ENCODE measurements at places on chromosomes 11 and 22.
A peak's percentile ranks its signal among the peaks of the same experiment; 100 is the strongest.

GRCh38 chr11:120001178-120002090, 136.5 kb downstream of the TRIM29 start:
- no peak for DNase-seq

GRCh38 chr11:93513772-93514171, 29.4 kb downstream of the SMCO4 start:
- no peak for DNase-seq

- DNase-seq, result no peak
Observed at GRCh38 chr11:128860571-128861361, 6.3 kb downstream of the KCNJ1 start.

GRCh38 chr22:22587577-22588188, 28.6 kb upstream of the PRAME start:
- DNase-seq, result no peak

DNA sequence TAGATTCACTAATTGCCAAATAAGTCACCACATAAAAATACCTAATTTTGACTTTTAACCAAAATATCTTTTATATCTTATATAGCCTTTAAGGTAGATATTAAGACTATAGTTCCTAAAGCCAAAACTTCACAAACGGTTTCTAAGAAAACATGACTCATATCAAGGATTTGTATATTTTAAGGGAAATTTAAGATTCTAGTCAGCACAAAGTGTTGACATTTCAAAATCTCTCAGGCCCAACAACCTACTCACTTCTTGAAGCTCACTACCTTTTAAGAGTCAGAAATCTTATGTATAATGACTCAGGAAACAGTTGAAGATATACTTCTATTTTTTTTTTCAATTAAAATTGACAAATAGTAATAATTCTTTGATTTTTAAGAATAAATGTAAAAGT, 221.9 kb downstream of the SBF2 start:
- DNase-seq, result peak; percentile 24

GRCh38 chr11:48006301-48006992, 26.1 kb downstream of the PTPRJ start:
- peak; percentile 45 for DNase-seq

GRCh38 chr11:8177136-8177535, 8.3 kb upstream of the RIC3 start:
- DNase-seq, result no peak

DNA sequence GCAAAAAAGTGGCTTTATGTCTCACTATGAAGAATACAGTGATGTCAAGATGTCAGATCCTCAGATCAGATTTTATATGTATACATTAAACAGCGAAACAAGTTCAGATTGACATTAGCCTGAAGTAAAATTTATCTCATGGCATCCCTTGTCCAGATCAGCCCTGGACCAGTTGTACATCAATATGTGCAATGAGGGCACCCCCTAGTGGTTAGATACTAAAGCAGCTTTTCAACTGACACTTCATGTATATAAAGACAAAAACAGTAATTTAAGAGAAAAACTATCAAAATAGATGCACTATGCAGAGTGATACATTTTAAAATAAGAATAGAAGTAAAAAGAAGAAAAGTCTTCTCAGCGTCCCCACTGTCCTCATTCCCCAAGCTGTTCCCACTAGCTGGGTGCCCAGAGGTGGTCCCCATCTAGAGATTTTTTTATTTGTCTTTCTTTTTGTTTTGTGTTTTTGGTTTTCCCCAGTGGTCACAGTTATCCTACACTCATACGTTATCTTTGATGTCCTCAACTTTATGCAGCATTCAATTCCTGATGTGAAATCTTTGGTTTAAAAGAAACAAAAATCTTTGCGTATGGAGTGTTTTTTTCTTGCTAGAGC, 2193.4 kb upstream of the RAG2 start:
- peak; percentile 68 for DNase-seq

DNA sequence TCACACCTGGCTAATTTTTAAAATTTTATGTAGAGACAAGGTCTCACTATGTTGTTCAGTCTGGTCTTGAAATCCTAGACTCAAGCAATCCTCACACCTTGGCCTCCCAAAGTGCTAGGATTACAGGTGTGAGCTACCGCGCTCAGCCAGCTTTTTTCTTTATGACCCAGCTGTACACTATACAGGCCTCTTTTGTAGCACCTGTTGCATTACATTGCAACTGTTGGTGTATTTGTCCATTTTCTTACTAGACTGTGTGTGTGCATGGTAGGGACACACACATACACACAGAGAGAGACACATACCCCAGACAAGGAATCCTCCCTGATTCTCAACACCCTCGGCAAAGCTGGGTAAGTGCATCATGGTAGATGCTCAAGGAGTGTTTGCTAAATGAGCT, 61.7 kb downstream of the NAV2 start:
- DNase-seq, result no peak

DNA sequence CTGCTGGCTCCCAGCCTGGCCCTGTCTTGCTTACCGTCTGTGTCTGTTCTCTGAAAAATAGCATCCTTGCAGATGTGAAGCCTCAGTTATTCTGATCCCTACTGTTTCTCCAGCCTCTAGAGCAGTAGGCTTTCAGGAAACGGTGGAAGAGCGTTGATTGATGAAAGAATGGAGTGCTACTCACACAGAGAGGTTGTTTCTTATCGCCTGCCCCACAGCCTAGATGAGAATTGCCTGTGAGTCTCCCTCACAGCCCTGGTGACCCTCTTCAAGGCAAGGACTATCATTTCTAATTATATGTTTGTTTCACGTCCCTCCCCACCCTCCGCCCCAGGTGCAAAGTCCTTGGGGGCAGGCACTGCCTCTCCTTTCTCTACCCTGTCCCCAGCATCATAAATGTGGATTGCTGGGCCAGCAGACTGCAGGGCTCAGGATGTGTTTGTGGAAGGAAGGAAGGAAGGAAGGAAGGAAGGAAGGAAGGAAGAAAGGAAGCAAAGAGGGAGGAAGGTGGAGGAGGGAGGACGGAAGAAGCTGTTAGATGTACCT, 575.3 kb upstream of the B3GAT1 start:
- DNase-seq, result no peak

- DNase-seq, result no peak
Observed at GRCh38 chr22:47398491-47398890, 636.0 kb downstream of the TBC1D22A start.

DNA sequence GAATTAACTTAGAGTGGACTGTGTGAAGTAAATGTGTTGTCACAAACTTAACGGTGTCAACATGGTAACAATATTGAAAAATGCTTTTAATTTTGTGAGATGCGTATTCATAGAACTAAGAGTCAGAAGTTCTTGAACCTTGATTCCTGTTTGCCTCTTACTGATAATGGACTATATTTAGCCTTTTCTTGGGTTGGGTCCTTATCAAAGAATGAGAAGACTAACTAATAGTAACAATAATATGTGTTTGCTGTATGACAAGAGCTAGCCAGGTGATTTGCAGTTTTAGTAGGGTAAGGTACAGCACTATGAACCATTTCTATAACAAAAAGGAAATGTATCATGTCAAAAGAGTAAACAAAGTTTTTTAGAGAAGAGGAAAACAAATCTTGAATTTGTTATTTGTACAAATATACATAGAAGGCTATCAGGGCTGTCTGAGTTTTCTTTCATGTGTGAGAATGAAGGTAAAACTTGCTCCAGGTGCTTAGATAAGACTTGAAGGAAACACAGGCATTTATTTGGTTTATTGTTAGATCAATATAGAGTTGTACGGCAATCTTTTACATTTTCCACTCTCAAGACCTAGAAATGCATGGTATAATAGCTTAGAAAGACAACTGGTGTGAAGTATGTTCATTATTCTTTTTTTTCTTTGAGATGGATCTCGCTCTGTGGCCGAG, 74.1 kb downstream of the PACS1 start:
- no peak for DNase-seq

- DNase-seq, result no peak
Observed at GRCh38 chr11:63660972-63661371, 10.2 kb downstream of the ATL3 start.

DNA sequence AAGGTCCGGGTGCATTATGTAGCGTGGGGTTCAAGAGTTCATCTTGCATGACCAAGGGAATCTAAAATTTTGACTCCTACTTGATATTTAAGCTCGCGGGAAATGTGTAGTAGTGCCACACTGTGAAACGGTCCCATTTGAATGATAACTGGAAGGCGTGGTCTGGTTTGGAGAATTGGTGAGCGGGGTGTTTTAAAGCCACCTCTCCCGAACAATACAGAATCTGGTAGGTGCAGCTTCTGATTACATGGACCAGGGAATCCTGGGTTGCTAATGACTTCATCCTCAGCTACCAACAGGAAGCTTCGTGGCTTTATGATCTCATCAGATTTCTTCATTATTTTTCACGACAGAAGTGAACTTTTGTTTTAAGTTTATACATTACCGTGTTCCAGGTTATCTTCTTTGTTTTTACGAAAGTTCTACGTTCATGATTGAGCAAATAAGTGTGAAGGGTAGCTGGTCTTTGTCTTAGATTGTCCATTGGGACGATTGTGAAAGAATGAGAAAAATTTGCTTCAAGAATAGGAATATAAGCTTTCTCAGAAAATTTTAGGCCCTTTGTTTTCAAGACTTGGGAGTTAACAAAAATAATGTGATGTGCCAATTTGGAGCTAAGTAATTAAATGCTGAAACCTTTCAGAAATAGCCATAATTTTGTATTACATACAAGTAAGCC, 1.7 kb downstream of the QSER1 start:
- DNase-seq, result peak; percentile 90

DNA sequence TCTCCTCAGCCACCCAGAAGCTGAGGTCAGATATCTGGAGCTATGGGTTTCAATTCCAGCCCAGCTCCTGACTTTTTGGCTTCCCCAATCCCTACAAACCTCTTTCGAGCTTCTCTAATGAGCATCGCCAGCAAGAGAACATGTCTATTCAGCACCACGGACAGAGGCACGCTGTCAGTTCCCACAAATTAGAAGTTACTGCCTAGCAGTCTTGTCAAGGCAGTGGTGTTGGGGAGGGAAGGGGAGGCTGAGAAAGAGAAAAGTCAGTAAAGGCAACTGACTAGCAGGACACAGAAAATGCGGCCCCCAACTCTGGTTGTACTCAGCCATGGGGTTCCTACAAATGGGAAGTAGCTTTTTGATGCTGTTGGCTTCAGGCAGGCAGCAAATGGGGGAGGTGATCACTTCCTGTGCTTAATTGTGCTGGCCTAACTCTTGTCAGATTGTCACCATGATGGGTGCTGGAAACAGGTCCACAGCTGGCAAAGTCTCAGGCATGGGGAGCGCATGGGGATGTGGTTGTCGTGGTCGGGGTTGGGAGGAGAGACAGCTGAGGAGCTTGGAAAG, 205.9 kb downstream of the ST3GAL4 start:
- DNase-seq, result peak; percentile 42

GRCh38 chr22:37302674-37303555, 20.6 kb downstream of the CYTH4 start:
- DNase-seq, result no peak

DNA sequence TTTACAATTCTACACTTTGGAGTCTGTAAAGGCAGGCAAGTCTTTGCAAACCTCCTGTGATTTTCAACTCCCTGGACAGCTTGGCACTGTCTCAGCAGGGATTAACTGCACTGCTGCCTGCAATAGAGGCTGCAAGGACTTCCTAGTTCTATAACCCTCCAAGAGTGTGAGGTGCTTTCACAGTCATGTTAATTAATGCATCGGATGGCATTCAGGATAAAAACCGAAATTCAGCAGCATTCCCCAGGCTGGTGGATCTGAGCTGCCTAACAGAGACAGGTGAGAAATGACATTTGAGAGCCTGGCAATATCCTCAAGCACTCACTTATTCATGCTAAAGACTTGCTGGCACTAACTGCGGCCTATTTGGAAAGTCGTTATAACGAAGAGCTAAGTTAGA, 85.0 kb downstream of the LARGE1 start:
- no peak for DNase-seq

DNA sequence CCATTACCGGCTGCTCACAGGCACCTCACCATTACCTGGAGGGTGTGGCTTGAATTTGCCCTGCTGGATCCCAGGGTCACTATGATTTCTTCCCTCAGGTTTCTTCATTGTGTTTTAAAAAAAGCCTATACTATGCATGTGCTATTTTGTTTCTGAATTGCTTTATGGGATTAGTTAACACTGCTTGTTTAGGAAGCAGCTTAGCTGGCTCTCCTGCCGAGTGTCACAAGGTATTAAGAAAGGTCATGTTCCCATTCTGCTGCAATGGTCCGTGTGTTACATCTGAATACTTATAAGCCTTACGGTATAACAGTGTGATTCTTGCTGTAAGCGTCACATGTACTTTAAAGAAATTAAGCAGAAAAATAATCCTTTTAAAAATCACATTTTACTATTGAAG, 380.6 kb upstream of the B3GAT1 start:
- DNase-seq, result no peak

GRCh38 chr11:125724125-125724524, 22.0 kb upstream of the PATE1 start:
- no peak for DNase-seq

- no peak for DNase-seq
Observed at GRCh38 chr11:45933846-45934579, 11.6 kb downstream of the LARGE2 start.

All from mesenchymal stem cell (in vitro differentiated cells and primary cell).